ENCODE measurements at places on chromosomes 5 and 9. TPM values are rescaled to one million over a fixed set of nuclear protein-coding genes. Genes with fewer than 3 reads are reported as not detected.

The NR2F1 gene
- total RNA-seq = not detected

The RHOBTB3 gene
- 0.25 TPM for total RNA-seq

The ZNF608 gene
- total RNA-seq = 0.47 TPM

The CER1 gene
- total RNA-seq = not detected

The MARCOL gene
- total RNA-seq = not detected

The IFNA13 gene
- not detected for total RNA-seq

The HAVCR2 gene
- 5.4 TPM for total RNA-seq

Measured in naive thymus-derived CD8-positive, alpha-beta T cell (primary cell).